ENCODE measurements at places on chromosomes 12 and 14.

- DNase-seq, result no peak
These were observed 145.0 kb downstream of the SLC38A6 start for GRCh38 chr14:61125867-61126572.

- DNase-seq, result no peak
These were observed 22.2 kb upstream of the PRICKLE1 start for GRCh38 chr12:42611571-42612230.

DNA sequence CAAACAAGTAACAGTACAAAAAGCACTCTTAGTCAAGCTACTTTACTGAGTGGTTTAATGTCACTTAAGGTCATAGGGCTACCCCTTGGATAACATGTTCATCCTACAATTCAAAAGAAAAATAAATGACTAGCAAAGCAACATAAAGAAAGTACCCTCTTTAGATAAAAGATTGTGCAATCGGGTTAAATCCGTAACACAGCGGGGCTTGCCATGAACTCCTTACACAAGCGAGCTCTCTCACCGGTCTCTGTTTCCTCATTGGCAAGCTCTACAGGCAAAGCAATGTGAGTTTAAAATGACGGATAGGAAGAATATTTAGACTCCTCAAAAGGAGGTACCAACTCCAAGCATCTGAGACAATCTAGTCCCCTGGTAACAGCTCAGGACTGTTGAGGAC is 140.6 kb downstream of the EGLN3 start:
- no peak for DNase-seq

DNA sequence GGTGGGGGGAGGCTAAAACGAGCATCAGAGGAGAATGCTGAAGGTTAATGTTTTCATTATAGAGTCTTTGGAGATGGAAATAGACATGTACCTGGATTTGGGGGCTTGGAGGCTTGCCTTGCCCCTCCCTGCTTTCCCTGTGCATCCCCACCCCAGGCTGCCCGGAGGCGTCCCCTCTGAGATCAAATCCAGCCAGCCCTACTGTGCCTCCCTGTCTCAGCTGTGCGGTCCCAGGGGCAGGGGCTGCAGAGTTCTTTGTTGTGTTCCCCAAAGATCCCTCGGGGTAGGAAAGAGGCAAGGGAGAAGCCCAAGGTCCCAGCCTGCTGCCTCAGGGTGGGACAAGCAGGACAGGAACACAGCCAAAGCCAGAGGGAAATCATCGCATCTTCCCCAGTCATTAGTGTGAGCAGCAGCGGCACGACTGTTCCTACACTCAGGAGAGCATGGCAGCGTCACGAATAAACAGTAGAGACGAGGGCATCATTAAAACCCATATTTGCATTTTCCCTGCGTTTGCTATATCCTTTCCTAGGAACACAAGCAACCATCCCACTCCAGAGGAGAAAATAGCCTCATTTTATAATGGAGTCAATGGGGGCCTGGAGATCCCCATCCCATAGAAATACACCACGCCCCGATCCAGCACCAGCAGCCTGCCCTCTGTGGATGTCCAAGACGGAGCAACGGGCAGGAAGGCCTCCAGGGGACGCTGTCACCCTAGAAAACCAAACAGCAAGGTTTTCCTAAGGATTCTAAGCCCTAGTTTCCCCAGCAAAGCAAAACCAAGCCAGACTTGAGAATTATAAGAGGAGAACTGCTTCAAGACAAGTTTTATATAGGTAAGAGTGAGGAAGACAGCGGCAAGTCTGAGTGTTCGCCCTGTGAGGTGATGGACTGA is 32.4 kb downstream of the ANO2 start:
- no peak for DNase-seq

DNA sequence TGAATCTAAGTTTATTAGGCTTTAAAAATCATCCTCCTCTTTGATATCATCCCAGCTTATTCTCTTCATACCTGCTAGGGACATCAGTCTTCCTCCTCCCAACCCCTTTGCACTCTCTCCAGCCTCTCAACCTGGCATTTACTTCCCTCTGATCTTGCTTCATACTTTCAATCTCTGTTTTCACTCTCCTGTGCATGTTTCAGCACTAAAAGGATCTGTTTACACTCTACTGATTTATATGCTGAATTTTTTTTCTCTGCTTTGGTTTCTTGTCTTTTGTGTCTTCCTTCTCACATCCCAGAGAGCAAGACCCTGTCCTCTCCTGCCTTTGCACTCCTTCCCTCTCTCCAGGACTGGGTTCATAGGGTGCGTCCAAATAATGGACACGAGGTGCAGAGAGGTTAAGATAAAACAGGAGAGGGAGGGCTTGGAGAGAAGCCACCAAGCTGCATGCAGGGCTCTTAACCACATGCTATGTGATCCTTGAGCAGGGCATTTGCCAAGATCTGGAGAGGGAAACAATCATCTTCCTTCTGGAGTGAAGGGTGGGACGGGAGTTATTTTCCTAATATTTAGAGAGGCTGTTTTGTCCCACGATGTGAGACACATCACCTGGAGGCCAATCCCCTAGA is 3.0 kb upstream of the CISTR start:
- no peak for DNase-seq

DNA sequence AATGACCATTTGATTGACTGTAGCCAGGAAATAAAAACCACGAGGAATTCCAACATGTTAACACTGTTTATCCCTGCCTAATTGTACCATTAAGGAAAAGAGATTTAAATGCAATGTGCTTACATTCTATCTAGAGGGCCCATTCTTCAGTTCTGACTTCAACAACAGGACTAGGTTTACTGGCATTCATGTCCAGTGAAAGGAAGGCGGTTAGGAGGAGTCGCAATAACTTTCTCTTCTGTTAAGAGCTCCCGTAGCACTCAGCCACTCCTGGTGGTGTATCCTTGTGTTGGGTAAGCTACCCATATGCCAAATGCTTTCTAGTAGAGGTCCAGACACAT is 154.7 kb downstream of the STXBP6 start:
- DNase-seq, result no peak

GRCh38 chr12:47165934-47166333 is 86.2 kb upstream of the AMIGO2 start:
- DNase-seq, result no peak

DNA sequence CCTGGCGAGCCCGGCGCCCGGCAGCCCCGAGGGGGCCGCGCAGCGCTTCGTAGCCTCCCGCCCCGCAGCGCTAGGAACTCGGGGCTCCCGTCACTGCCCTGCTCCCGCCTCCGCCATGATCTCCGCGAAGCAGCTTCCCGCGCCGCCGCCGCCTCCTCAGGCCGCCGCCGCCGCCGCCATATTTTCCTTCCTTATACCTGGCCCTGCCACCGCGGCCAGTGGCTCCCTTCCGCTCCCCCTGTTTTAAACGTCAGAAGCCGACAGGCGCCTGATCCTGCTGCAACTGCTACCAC is 286 bp downstream of the PPP4R3A start:
- DNase-seq, result no peak

GRCh38 chr12:62248873-62249272 is 11.3 kb upstream of the USP15 start:
- DNase-seq, result no peak

GRCh38 chr12:64608901-64609535 is 1.3 kb upstream of the RASSF3 start:
- no peak for DNase-seq

Data from stimulated activated CD8-positive, alpha-beta memory T cell treated with anti-CD3 and anti-CD28 coated beads, Interleukin-4, amount 100 ng/mL, for 1 hour (primary cell).